ENCODE measurements at places on chromosomes 11 and 22.

GRCh38 chr22:48653306-48653705 is 1174.4 kb downstream of the BRD1 start:
- DNase-seq = no peak

DNA sequence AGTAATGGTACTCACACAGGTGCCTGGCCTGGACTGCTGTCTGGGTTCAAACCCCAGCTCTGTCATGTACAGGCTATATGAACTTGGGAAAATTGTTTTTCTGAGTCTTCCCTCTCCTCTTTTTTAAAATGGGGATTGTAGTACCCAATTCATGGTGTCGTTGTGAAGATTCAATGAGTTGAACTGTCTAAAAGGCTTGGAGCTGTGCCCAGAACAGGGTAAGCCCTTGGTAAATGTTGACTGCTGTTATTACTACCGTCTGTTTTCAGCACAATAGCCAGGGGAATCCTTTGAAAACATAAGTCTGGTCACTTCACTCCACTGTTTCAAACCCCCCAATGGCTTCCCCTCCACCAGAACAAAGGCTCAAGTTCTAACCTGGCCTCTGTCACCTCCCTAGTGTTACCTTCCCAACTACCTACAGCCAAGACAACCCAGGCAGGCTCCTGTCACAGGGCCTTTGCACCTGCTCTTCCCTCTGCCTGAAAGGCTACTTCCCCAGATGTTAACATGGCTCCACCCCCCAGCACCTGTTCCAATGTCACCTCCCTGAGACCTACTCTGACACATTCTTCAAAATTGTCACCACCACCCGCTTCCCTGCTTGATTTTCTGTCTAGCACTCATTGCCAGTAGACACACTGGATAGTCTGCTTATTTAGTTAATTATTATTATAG is 152.8 kb downstream of the CHST1 start:
- no peak for DNase-seq

- no peak for DNase-seq
These were observed 56.7 kb upstream of the CLPB start for GRCh38 chr11:72491001-72491400.

DNA sequence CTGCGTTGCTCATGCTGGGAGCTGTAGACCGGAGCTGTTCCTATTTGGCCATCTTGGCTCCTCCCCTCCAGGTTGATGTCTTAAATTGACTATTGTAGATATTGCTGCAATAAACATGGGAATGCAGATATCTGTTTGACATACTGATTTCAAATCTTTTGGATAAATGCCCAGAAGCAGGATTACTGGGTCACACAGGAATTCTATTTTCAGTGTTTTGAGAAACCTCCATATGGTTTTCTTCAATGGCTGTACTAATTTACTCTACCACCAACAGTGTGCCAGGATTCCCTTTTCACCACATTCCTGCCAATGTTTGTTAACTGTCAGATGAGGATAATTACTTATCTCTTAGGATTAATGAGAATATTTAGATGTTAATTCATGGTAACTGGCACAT is 467.0 kb downstream of the LUZP2 start:
- DNase-seq = no peak

DNA sequence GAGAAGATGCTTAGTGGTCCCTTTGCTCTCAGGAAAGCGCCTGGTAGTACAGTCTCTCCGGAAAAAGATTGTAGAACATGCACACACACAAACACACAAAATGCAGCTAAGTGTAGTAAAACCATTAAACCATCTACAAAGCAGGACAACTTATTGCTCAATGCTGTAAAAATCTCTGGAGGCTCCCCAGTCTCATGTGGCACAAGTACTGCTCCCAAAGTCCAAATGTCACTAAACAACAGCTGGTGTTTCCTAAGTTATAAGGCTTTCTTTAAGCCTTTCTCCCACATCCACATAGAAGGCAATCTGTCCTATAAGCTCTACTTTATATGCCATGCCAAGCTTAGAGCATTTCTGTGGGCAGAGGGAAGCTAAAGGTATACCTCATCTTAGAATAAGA is 32.9 kb downstream of the CDON start:
- DNase-seq = no peak

DNA sequence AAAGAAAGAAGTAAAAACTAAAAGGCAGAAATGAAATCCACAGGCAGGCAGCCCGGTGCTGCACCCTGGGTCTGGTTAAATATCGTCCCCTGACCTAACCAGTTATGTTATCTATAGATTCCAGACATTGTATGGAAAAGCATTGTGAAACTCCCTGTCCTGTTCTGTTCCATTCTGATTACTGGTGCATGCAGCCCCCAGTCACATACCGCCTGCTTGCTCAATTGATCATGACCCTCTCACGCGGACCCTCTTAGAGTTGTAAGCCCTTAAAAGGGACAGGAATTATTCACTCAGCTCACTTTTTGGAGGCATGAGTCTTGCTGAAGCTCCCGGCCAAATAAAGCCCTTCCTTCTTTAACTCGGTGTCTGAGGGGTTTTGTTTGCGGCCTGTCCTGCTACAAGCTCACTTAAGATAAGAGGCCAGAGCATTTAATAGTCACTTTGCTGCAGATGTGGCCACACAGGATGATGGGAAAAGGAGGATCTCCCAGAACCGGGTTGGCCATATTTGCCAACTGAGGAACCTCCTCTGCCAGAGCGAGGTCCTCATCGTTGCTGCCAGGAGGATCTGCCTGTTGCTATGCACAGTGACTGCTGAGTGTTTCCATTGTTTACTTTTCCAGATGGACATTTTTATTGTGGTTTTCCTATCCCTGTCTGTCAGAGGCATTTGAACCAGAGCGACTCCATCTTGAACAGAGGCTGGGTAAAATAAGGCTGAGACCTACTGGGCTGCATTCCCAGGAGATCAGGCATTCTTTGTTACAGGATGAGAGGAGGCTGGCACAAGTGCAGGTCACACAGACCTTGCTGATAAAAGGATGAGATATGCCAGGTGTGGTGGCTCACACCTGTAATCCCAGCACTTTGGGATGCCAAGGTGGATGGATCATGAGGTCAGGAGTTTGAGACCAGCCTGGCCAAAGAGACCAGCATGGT is 10.2 kb downstream of the C11orf96 start:
- no peak for DNase-seq

DNA sequence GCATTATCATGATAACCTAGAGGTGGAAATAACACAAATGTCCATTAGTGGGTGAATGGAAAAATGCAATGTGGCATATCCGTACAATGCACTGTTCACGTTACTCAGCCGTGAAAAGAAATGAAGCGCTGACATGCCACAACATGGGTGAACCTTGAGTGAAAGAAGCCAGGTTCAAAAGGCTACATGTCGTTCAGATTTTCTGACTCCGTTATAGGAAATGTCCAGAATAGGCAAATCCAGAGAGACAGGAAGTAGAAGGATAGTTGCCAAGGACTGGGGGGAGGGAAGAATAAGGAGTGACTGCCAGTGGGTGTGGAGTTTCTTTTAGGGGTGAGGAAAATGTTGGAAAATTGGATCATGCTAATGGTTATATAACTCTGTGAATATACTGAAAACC is 133.8 kb downstream of the ATXN10 start:
- DNase-seq = no peak

All from MV-4-11 (cell line).